AG04449 (cell line): ENCODE measurements at places on chromosomes 1 and 21.

- DNase-seq = no peak
Measured at GRCh38 chr1:42937141-42937696, 21.4 kb downstream of the SLC2A1 start.

DNA sequence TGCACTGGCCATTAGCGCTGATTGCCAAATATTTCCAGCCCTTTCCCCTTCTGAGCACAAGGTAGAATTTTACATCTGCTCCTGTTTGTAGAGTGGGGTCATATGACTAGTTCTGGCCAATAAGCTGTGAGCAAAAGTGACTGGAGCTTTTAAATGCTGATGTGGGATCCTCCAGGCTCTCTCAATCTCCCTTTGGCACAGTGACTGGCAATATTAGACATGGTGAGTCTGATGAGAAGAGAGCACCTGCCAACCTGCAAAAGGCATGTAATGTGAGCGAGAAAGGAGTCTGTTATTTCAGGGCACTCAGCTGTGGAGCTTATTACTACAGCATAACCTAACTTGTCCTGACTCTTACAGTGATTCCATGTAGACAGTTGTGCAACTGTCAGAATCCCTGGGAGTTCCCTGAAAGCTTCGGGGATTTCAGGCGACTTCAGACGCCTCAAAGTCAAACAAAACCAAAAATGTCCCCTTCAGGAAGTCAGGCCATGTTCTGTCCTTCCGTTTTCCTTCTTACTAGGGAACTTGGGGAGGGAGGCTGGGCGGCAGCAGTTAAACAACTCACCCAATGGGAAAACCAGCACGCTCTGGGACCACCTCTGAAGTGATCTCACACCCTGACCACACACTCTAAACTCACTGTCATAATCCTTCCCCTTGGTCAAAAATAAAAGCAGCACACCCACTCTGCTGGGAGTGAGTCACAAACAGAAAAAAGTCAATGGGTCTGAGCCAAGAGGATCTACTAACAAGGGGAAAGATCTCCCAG lies 3.6 kb upstream of the RASSF5 start:
- DNase-seq = peak; percentile 82

DNA sequence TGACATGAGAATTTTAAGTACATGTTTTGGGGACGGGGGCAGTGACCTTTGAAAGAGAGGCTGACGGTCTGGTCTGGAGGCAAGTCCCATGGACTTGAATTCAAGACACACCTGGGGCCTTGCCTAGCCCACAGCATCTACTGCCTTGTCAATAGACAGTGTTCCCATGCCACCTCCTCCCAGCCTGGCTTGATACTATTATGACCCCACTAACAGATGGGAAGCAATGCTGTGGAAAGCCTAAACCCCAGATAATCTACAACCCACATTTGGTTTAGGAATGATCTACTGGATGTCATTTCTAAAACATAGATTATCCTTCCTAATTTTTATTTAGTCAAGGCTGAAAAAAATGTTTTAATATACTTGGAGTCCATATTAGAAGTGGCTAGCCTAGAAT lies 17.8 kb upstream of the NFASC start:
- no peak for DNase-seq

DNA sequence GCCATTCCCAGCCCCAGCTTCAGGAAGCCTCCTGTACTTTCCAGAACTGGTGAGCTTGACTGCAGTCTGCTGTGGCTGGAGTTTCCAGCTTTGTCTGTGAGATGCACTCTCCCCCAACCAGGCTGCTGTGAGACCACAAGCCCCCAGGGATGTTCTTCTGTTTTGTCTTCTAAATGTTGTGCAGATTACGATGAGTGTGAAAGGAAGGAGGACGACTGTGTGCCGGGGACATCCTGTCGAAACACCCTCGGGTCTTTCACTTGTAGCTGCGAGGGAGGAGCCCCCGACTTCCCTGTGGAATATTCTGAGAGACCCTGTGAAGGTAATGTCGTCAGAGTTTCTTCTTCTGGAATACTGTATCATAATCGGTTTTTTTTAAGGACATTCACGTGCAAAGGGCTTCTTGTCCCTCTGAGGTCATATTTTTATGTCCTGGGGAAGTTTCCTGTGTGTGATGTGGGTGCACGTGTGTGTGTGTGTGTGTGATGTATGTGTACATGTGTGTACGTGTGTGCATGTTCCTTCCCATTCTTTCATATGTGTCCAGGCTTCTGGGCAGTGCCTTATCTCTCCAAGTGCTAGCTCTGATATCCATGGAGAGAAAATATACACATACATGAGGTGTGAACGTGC lies 49.9 kb downstream of the UMODL1 start:
- no peak for DNase-seq
